Activated CD4-positive, alpha-beta T cell treated with anti-CD3 and anti-CD28 coated beads for 36 hours (primary cell): ENCODE measurements at places on chromosomes 7 and 10.

DNA sequence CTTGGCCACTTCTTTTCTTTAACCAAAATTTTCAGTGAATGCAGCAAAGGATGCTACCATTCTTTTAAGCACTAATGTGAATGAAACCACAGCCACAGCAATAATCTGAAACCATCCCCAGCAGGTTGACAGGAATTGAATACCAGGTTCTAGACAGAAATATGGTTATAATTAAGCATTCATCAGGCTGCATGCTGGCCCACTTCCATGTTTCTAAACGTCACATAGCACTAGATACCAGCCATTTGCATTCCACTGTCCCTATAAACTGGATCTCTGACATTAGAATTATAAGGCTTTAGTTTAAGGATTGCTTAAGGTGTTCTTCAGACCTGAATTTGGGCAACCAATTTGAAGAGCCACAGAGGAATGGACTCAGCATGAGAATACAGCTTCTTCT lies 340.8 kb upstream of the KLF6 start:
- no peak for DNase-seq

GRCh38 chr10:79058899-79059841 lies 9.6 kb upstream of the ZMIZ1 start:
- no peak for DNase-seq

DNA sequence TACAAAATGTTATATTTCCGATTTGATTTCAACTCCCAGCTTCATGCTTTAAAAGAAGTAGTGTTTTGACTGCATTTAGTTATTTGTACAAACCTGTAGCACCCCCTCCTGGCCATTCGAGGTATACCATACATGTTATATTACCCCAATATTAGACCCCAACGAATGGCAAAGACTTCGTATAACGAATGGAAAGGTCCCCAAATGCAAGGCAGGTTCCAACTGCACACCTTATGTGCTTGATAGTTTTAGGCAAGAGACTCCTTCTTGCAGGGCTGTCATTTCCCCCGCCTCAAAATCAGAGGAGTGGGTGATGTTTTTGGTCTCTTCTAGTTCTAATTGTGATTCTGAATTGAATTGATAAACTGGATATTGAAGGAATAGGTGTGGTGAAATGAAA lies 101.1 kb upstream of the TARP start:
- DNase-seq, result peak; percentile 70

GRCh38 chr10:124654686-124655085 lies 89.5 kb downstream of the FAM53B start:
- no peak for DNase-seq

GRCh38 chr7:134787064-134787463 lies 7.6 kb downstream of the CALD1 start:
- no peak for DNase-seq

DNA sequence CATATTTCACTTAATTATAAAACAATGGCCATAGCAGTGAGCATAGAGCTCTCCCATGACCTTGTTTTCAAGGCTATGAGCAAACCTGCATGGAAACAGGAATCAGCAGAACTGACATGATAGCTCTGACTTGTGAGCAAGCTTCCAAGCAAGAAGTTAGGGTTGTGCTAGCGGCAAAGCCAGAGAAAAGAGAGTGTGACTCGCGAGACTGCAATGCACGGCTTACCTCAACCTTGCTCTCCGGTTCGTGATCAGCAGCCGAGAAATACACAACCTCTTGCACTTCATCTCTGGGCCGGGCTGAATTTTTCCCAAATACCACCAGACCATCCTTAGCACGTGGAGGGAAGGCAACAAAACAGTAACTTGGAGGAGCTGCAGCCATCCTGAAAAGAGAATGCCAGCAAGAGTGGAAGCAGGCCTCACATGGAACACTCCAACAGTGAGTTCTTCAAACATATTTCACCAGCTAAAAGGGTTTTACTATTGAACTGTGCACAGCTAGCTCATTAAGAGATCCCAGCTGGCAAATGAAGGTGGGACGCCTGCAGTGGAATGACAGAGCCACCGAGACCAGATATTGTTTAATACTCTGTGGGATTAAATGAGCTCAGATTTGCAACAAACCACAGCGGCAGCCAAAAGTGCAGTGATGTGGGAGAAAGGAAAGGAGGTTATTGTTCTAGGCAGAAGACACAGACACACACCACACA lies 20.8 kb downstream of the SCRN1 start:
- DNase-seq, result no peak

DNA sequence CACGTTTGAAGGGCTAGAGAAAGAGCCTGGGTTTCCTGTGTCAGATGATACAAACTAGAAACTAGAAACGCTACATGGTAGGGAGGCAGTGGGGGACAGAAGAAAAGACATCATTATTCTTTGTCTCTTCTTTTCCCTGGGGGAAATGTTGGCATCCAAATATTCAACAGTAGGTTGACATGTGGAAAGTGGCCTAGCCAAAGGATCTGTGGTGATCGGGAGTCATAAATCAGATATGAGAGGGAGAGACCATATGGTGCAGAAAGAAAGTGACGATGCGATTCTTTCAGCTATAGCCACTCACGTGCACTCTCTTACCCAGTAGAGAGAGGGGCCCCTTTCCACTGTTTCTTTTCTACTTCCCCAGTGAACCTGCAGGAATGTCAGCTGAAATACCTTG lies 964.7 kb downstream of the LRMDA start:
- no peak for DNase-seq

- no peak for DNase-seq
Measured at GRCh38 chr7:56030340-56030739, 20.9 kb downstream of the PSPH start.

DNA sequence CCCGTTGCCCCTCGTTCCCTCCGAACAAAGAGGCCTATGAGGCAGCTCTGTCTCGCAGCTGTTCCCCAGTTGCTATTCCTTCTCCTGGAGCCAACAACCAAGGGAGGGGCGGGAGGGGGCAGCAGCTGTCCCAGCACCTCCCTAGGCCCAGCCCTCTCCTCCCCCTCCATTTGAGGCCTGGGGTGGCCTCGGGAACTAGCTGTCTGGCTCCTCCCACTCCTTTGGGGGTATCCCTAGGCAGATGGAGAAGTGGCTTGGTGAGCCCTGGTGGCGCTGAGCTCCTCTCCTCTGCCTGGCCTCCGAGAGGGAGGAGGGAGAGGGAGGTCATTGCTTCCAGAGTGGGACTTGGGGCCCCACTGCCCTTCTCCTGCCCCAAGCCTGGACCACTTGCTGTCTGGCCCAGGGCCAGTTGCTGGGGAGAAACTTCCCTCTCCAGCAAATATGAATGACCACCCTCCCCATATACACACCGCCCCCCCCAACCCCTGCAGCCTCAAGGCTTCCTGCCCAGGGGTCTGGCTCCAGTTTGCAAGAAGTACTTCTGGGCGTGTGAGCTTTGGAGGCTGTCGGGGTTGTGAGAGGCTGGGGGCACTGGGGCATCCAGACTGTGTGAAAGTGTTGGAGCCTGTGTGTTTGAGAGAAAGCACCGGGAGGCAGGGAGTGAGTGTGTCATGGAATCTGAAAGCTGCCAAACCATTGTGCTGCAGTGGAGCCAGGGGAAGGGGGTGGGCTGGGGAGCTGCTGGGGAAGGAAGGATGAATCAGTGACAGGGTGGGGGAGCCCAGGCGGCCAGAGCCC lies 3.1 kb downstream of the FLNC start:
- DNase-seq, result no peak

GRCh38 chr7:81416659-81417058 lies 353.2 kb downstream of the HGF start:
- no peak for DNase-seq
